ENCODE measurements at places on chromosomes 5 and 9. TPM values are rescaled to one million over a fixed set of nuclear protein-coding genes. Genes with fewer than 3 reads are reported as not detected.
A peak's percentile ranks its signal among the peaks of the same experiment; 100 is the strongest.

GRCh38 chr9:88813638-88814209, 177.5 kb upstream of the S1PR3 start:
- no peak for DNase-seq

DNA sequence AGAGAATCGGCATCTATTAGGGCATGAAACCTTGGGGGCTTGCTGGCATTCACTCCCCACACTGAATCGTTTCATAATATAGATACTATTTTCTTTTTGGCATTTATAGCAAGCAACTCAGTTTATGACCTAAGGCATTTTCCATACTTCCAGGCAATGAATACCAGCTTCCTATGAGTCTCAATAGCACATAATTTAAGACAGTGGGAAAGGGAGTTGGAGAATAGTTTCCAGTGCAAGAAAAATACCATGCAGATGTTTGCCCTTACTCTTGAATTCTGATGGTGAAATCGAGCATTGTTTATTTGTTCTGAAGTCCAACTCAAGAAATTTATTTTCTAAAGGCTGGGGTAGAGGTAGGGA, 175.8 kb upstream of the KLF9 start:
- no peak for DNase-seq

DNA sequence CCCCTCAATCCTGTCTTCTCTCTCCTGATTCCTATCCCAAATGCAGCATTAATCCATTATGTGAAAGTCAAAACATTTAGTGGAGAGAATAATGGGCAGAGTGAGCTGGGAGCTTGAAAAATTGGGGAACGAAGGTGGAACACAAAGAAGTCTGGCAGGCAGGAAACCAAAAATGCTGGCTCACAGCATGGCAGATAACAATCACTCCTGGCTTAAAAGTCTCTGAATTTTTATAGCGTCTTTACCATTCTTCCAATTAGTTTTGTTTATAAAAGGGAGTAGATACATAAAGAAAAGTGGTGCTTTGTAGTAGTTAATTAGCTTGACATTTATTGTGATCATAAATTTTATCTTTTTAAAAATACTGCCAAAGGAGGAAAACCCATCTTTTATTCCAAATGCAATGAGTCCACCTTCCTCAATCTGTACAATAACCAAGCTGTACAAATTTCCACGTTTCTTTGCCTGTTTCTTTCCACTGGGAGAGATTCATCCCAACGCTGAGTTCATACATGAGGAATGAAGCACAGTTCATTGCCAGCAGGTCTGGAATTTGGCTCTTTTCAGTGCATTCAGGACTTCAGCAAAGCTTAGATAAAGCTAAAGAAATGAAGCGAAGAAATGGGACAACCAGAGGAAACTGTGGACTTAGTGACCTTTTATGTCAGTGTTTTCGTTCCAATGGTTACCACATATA, 174.7 kb downstream of the HMHB1 start:
- DNase-seq, result no peak

DNA sequence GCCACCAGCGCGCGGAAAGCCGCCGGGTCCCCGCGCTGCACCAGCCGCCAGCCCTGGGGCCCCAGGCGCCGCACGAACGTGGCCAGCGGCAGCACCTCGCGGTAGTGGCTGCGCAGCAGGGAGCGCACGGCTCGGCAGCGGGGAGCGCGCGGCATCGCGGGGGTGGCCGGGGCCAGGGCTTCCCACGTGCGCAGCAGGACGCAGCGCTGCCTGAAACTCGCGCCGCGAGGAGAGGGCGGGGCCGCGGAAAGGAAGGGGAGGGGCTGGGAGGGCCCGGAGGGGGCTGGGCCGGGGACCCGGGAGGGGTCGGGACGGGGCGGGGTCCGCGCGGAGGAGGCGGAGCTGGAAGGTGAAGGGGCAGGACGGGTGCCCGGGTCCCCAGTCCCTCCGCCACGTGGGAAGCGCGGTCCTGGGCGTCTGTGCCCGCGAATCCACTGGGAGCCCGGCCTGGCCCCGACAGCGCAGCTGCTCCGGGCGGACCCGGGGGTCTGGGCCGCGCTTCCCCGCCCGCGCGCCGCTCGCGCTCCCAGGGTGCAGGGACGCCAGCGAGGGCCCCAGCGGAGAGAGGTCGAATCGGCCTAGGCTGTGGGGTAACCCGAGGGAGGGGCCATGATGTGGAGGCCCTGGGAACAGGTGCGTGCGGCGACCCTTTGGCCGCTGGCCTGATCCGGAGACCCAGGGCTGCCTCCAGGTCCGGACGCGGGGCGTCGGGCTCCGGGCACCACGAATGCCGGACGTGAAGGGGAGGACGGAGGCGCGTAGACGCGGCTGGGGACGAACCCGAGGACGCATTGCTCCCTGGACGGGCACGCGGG, at the start of gene TERT:
Gene TERT (minus strand): TSS at position 234 of the 815 bp plus-strand sequence. CDS start 79 bp downstream, at position 155.
- peak; percentile 83 for DNase-seq

DNA sequence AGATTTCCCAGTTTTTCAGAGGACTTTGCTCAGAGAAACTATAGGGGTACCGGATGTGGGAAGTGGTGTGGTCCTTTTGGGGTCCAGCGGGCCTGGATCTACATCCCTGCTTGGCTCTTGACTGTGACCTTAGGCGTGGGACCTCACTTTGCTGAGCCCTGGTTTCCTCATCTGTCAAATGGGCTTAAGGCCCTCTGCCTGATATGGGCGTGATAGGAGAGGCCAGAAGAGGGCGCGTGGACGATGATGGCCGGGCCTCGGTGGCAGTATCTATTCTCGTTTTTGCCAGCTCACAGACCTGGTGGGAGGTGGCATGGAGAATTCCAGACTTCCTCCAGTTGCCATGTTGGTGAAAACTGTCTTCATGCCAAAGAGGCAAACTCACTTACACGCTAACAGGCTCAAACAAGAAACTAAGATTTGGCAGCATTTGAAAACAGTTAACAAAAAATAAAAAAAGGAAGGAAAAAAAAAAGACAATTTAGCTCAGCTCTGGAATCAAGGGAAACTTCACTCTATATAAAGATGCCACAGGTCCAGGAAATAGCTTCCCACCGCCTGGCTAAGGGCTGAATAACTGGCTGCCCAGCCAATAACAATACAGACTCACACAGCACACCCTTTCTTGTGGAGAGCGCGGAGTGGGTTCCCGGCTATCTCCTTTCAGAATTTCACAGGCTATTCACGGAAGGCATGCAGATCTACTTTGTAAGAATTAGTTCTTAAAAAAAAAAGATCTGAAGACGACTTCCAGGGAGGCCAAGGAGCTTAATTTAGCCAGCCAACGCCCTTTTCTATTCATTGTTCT, 1.7 kb downstream of the SH3PXD2B start:
- no peak for DNase-seq

DNA sequence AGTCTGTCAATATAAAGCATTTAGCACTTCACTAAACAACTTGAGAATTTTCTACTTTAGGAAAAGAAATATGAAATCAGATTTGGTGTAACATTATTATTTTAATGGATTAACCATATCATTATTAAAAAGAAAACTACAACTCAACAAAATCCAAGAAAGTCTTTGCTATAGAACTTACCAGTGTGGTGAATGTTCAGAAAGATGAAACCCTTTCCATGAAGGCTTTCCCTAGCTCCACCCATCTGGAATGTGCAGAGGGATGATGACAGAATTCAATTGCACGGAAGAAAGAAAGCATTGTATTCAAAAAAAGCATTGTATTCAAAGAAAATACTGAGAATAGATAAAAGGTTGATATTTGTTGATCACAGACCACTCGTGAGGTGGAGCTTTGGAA, 328.6 kb upstream of the NUDT12 start:
- DNase-seq, result no peak

DNA sequence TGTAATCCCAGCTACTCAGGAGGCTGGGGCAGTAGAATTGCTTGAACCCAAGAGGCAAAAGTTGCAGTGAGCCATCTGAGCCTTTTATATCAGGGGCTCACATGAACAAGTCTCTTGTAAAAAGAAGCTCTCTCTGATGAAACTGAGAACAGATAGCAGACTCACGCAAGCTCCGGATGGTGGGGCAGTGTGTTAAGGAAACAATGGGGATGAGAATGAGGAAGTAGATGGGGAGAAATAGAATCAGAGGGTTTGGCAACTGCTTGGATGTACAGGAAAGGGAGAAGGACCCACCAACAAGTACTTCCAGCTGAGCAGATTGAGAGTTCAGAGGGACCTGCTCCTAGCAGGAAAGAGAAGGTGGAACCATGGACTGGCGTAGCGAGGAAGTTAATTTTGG, 18.6 kb downstream of the TMEM252 start:
- no peak for DNase-seq

- no peak for DNase-seq
Observed at GRCh38 chr9:33418090-33418489, 15.7 kb upstream of the AQP7 start.

DNA sequence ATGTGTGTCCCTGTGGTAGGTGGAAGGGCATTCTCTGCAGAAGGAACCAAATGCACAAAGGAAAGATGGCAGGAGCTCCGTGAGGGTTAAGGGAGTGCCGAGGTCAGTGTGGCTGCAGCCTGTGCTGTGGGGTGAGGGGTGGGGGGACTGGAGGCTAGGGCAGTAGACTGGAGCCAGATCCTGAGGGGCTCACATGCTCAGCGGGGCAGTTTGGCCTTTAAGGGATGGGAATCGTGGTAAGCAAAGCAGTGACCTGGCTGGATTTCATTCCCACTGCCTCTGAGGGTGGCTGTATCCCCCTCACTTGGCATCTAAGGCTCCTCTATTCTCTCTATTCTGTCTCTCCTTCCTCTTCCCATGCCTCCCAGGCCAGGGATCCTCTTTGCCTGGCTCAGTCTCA, 15.6 kb downstream of the PITX1 start:
- no peak for DNase-seq

GRCh38 chr5:99590806-99591205, 662.0 kb upstream of the CHD1 start:
- no peak for DNase-seq

CLIC3 gene
- 0.56 TPM for total RNA-seq

GRXCR2 gene
- total RNA-seq, result not detected

TERT gene
- 36.2 TPM for total RNA-seq

CD74 gene
- 49.8 TPM for total RNA-seq

PDE6A gene
- not detected for total RNA-seq

All from GM23338 (cell line).